Keratinocyte (primary cell): ENCODE measurements at places on chromosomes 16 and 17.

- H3K27ac ChIP-seq: peak overlapping the region; percentile 88
- peak; percentile 81 for DNase-seq
- no peaks in the 10 kb centered on the region for H3K27me3 ChIP-seq
- H3K4me3 ChIP-seq: peak overlapping the region; percentile 22
- H3K4me1 ChIP-seq: peaks cover 70% of the 10 kb centered on the region
- H3K36me3 ChIP-seq: peaks cover 9% of the 10 kb centered on the region
These were observed 15.1 kb downstream of the BAIAP2 start for GRCh38 chr17:81049973-81050551.

GRCh38 chr17:74213861-74214391, 555 bp downstream of the TTYH2 start:
- no peak overlapping the region for H3K27ac ChIP-seq
- peak overlapping the region; percentile 39 for H3K4me3 ChIP-seq
- H3K27me3 ChIP-seq: peaks cover 15% of the 10 kb centered on the region
- DNase-seq: no peak
- H3K4me1 ChIP-seq: peaks cover 38% of the 10 kb centered on the region
- peaks cover 20% of the 10 kb centered on the region for H3K36me3 ChIP-seq

GRCh38 chr16:49195237-49195548, 86.4 kb downstream of the CBLN1 start:
- no peaks in the 10 kb centered on the region for H3K27me3 ChIP-seq
- H3K27ac ChIP-seq: no peak overlapping the region
- H3K36me3 ChIP-seq: no peaks in the 10 kb centered on the region
- no peaks in the 10 kb centered on the region for H3K4me1 ChIP-seq

GRCh38 chr16:25079637-25080378, 31.7 kb upstream of the LCMT1 start:
- no peak for DNase-seq
- H3K4me3 ChIP-seq: no peak overlapping the region
- no peaks in the 10 kb centered on the region for H3K27me3 ChIP-seq
- H3K4me1 ChIP-seq: no peaks in the 10 kb centered on the region
- H3K27ac ChIP-seq: no peak overlapping the region

DNA sequence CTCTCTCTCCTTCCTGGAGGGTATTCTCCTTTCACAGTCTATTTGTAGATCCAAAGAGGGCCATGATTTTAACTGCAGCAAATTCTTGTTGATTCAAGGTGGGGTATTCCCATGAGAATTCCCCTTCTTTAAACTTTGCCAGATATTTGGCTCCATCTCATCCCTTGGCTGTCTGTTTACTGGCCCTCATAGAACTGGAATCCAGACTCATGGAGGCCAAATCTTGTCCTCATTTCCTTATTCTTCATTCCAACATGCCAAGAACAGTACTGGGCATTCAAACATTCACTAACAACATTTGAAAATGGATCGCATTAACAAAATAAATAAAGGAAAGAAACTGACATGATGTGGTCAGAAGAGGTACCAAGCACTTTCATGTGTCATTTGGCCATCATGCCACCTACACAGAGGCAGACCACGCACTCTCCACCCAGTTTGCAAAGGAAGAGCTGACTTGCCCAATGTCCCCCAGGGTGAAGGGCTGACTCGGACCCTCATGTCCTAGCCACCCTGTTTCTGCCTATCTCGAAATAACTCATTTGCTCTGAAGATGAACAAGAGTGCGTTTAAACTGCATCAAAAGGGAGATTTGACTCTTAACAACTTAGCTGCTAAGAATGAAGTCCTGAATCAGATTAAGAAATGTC, 23.1 kb upstream of the SLC35B1 start:
- H3K27ac ChIP-seq: no peak overlapping the region
- no peak for DNase-seq
- no peak overlapping the region for H3K4me3 ChIP-seq
- H3K36me3 ChIP-seq: no peaks in the 10 kb centered on the region
- H3K27me3 ChIP-seq: no peaks in the 10 kb centered on the region

- no peaks in the 10 kb centered on the region for H3K4me1 ChIP-seq
- H3K36me3 ChIP-seq: no peaks in the 10 kb centered on the region
- DNase-seq: no peak
- no peak overlapping the region for H3K4me3 ChIP-seq
- no peak overlapping the region for H3K27ac ChIP-seq
These were observed 333.9 kb upstream of the CDH11 start for GRCh38 chr16:65455761-65456160.

GRCh38 chr17:79231766-79232287, 157.2 kb downstream of the ENGASE start:
- no peaks in the 10 kb centered on the region for H3K27me3 ChIP-seq

DNA sequence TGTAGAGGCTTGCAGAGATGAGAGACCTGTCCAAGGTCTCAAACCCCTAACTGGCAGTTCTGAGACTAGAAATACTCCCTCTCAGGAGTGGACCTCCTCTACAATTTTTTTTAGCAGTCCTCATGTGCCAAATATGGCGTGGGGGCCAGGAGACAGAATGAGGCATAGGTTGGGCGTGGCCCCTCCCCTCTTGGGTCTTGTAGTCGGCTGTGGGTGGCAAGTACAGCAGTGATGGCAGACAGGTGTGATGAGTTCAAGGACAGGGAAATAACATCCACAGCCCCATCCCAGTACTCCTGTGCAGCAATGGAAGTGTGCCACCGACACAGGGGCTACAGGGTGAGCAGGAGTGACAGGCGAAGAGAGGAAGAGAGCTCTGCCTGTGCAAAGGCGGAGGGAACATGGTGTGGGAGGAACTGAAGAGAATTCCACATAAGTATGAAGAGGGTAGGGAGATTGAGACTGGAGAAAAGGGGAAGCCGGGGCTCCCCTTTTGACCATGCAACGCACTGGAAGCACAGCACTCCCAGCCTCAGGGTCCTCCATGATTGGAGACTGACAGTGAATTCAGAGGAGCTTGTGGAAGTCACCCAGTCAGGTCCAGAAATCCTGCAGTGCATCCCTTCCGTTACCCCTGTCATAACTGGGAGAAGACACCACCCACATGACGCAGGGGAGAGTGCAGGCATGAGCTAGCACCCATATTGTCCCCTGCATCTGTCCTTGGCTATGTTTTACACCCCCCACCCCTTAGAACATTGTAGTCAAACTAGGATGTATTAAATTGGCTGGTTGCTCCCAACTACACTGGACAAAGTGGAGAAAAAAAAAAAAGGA, 14.8 kb upstream of the CETP start:
- no peaks in the 10 kb centered on the region for H3K4me1 ChIP-seq
- peaks cover 14% of the 10 kb centered on the region for H3K36me3 ChIP-seq

DNA sequence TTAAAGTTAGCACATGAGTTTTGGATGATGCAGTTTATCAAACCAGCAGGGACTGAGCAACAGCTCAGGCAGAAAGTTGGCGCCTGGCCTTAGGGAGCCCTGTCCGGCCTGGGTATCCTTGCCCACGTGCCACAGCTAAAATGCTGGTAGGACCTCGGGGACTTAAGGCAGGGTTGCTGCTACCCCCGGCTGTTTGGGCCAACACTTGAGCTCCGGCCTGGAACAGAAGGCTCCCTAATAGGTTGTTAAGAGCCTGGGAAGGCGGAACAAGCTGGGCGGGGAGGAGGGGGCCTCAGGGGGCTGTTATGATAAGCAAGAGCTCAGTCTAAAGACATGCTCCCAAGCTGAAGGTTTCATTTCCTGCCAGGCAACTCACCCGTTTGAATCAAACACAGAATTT, 39.7 kb downstream of the CUEDC1 start:
- no peak overlapping the region for H3K4me3 ChIP-seq
- DNase-seq: no peak
- no peaks in the 10 kb centered on the region for H3K27me3 ChIP-seq
- peaks cover 20% of the 10 kb centered on the region for H3K4me1 ChIP-seq
- peaks cover 6% of the 10 kb centered on the region for H3K36me3 ChIP-seq
- no peak overlapping the region for H3K27ac ChIP-seq

GRCh38 chr17:47615766-47616424, 33.8 kb upstream of the KPNB1 start:
- peaks cover 13% of the 10 kb centered on the region for H3K4me1 ChIP-seq
- H3K27ac ChIP-seq: no peak overlapping the region
- H3K36me3 ChIP-seq: peaks cover 12% of the 10 kb centered on the region
- no peak overlapping the region for H3K4me3 ChIP-seq
- H3K27me3 ChIP-seq: no peaks in the 10 kb centered on the region

DNA sequence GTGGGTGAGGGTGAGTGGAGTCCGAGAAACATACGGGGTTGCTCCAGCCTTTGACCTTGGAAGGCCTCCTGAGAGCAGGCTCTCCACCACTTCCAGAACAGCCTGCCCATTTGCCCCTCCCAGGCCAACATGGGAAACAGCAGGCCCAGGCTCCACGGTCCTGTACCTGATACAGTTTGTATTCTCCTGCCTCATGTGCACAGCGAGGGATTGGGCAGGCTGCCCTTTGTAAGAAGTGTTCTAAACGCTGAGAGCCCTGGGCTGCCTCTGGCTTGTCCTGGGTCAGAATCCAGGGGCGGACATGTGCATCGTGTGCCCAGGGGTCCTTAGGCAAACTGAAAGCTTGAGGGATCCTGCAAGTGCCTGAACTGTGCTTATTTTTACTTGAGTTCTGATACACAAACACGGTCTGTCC, 3.4 kb upstream of the CBX2 start:
- no peak overlapping the region for H3K27ac ChIP-seq
- peaks cover 38% of the 10 kb centered on the region for H3K27me3 ChIP-seq
- DNase-seq: no peak
- H3K4me3 ChIP-seq: no peak overlapping the region
- H3K36me3 ChIP-seq: no peaks in the 10 kb centered on the region

GRCh38 chr16:69253870-69254341, 57.2 kb upstream of the VPS4A start:
- no peak overlapping the region for H3K4me3 ChIP-seq
- no peaks in the 10 kb centered on the region for H3K27me3 ChIP-seq
- no peak for DNase-seq
- peaks cover 4% of the 10 kb centered on the region for H3K36me3 ChIP-seq
- H3K4me1 ChIP-seq: no peaks in the 10 kb centered on the region

GRCh38 chr17:83079766-83080578, 563 bp downstream of the METRNL start:
- H3K36me3 ChIP-seq: no peaks in the 10 kb centered on the region
- no peak overlapping the region for H3K27ac ChIP-seq
- peaks cover 55% of the 10 kb centered on the region for H3K27me3 ChIP-seq
- peaks cover 16% of the 10 kb centered on the region for H3K4me1 ChIP-seq

GRCh38 chr17:7329997-7330637, 982 bp upstream of the NEURL4 start:
- DNase-seq: no peak
- H3K27me3 ChIP-seq: no peaks in the 10 kb centered on the region
- H3K27ac ChIP-seq: peak overlapping the region; percentile 90
- H3K36me3 ChIP-seq: peaks cover 12% of the 10 kb centered on the region
- peak overlapping the region; percentile 90 for H3K4me3 ChIP-seq

- no peaks in the 10 kb centered on the region for H3K27me3 ChIP-seq
- no peaks in the 10 kb centered on the region for H3K36me3 ChIP-seq
- H3K27ac ChIP-seq: no peak overlapping the region
- H3K4me3 ChIP-seq: no peak overlapping the region
- H3K4me1 ChIP-seq: peaks cover 6% of the 10 kb centered on the region
These were observed 49.6 kb upstream of the LRRC37A3 start for GRCh38 chr17:64968652-64969501.

GRCh38 chr16:64459821-64460220, 662.0 kb downstream of the CDH11 start:
- H3K36me3 ChIP-seq: no peaks in the 10 kb centered on the region
- no peaks in the 10 kb centered on the region for H3K4me1 ChIP-seq
- H3K4me3 ChIP-seq: no peak overlapping the region
- H3K27ac ChIP-seq: no peak overlapping the region
- no peaks in the 10 kb centered on the region for H3K27me3 ChIP-seq
- no peak for DNase-seq

DNA sequence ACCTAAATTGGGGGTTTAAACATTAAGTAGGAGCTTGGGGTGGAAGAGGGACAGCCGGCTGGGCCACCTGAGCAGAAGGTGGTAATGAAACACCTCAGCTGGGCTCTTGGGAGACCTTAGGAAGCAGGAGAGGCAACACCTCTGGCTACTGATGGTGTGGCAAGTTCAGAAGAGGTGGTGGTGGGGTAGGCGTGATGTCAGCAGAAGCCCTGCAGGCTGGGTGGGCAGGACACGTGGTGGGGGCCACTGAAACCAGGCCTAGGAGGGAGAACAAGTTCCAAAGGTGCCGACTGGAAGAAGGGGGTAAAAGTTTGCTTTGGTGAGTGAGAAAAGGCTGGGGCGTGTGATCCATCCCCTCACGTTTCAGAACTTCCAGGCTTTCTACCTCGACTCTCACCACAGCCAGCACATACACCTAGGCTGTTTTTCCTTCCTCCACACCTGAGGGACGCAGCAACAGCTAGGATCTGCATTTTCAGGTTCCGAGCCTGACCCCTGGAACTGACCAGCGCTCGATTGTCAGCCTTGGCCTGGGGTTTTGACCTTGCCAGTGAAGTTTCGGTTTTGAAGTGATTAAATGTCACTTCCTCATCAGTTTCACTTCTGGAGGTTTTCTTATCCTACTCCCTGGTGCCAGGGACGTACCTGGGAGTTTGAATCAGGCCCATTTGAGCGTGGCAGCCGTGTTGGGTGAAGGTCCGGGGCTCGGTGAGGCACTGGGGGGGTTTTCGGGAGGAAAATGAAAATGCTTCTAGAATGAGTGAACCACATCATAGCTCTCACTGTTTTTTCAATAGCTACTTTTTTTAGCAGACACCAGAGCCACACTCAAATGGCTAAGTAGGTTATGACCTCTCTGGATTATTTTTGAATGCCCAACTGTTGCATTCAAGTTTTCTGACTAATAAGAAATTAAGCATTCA, 10.0 kb downstream of the SNN start:
- no peaks in the 10 kb centered on the region for H3K27me3 ChIP-seq
- H3K4me1 ChIP-seq: peaks cover 47% of the 10 kb centered on the region
- H3K4me3 ChIP-seq: no peak overlapping the region
- H3K27ac ChIP-seq: no peak overlapping the region

- peak within 1 kb of the TSS; percentile 75 for H3K4me3 ChIP-seq
- H3K27me3 ChIP-seq: no peaks in the 10 kb centered on the region
- peaks cover 7% of the 10 kb centered on the region for H3K4me1 ChIP-seq
- H3K27ac ChIP-seq: peak within 1 kb of the TSS; percentile 66
- H3K36me3 ChIP-seq: peaks cover 2% of the 10 kb centered on the region
- no peak for DNase-seq
These were observed at the start of gene DECR2 for GRCh38 chr16:401468-402348. TSS of gene DECR2 (plus strand) at chr16:401885. CDS start at chr16:401964, 79 bp downstream.

- H3K4me1 ChIP-seq: no peaks in the 10 kb centered on the region
- no peaks in the 10 kb centered on the region for H3K36me3 ChIP-seq
- no peak overlapping the region for H3K27ac ChIP-seq
- DNase-seq: no peak
- H3K4me3 ChIP-seq: no peak overlapping the region
These were observed 6.9 kb downstream of the C17orf67 start for GRCh38 chr17:56826611-56827414.

DNA sequence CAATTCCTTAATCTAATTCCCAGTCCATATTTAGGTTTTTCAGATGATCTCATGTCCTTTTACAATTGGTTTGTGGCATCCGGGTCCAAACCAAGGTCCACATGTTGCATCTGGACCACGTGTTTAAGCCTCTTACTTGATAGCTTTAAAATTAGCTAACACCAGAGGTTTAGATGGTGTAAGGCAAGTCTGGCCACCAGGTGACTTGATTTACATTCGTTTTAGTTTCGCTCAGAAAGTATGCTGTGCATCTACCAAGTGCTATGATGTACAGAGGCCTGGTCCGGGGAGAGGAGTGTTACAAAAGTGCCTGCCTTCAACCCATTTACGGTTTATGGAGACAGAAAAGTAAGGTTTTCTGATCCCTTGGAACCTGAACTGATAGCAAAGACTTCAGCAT, 878 bp upstream of the DNAJA2 start:
- H3K27ac ChIP-seq: peak overlapping the region; percentile 94
- DNase-seq: no peak
- no peaks in the 10 kb centered on the region for H3K27me3 ChIP-seq
- peaks cover 22% of the 10 kb centered on the region for H3K4me1 ChIP-seq
- peaks cover 4% of the 10 kb centered on the region for H3K36me3 ChIP-seq
